Stimulated activated CD8-positive, alpha-beta memory T cell treated with anti-CD3 and anti-CD28 coated beads, Interleukin-7, amount 100 ng/mL, for 1 hour (primary cell): ENCODE measurements at places on chromosomes 6 and 20.

DNA sequence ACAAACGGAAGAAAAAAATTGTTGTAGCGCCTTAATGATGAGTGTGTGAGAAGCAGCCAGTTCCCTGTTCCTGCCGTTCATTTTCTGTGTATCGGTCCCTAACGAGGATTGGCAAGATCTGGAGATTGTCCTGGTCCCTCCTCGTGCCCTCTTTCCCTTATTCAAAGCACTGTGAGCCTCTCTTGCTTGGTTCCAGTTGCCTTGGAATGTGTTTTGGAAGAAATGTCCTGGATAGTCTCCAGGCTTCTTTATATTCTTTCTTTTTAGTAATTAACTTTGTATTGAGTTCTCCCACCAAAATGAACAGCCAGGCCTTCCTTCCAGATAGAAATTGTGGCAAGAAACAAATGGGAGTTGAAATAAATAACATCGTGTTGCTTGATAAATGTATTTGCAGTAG lies 348.3 kb downstream of the CDH26 start:
- DNase-seq = no peak

DNA sequence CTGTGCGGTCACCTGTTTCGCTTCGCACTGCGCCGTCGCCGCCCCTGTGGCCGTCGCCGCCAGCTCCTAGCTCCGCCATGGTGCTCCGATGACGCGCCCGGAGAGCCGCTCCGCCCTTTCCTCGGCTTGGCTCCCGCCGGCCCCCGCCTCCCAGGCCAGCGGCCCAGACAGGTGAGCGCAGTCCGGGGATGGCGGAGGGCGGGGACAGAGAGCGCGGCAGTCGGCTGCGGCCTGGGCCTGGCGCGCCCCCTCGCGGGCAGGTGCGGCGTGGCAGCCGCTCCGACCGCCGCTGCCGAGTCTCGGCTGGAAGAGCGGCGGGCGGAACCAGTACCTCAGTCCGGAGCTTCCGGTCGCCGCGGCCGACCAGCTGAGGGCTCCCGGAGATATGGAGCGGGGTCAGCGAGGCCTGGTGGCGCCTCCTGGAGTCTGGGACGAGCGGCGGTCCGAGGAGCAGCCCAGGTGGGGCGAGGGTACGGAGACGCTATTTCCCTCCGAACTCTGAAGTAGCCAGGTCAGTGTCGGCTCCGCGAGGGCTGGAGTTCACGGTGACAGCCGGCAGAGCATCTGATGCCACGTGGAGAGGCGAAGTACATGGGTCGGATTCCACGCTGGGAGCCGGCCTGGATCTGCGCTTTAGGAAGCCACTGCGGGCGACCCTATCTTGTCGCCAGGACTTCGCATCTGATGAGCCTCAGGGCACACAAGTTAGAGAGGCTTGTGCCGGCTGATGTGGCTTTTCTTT lies at the start of gene MAP7:
Gene MAP7, minus strand, starts transcription at position 93 of the 742 bp plus-strand sequence. Its CDS starts 14 bp downstream, at position 79.
- no peak for DNase-seq

DNA sequence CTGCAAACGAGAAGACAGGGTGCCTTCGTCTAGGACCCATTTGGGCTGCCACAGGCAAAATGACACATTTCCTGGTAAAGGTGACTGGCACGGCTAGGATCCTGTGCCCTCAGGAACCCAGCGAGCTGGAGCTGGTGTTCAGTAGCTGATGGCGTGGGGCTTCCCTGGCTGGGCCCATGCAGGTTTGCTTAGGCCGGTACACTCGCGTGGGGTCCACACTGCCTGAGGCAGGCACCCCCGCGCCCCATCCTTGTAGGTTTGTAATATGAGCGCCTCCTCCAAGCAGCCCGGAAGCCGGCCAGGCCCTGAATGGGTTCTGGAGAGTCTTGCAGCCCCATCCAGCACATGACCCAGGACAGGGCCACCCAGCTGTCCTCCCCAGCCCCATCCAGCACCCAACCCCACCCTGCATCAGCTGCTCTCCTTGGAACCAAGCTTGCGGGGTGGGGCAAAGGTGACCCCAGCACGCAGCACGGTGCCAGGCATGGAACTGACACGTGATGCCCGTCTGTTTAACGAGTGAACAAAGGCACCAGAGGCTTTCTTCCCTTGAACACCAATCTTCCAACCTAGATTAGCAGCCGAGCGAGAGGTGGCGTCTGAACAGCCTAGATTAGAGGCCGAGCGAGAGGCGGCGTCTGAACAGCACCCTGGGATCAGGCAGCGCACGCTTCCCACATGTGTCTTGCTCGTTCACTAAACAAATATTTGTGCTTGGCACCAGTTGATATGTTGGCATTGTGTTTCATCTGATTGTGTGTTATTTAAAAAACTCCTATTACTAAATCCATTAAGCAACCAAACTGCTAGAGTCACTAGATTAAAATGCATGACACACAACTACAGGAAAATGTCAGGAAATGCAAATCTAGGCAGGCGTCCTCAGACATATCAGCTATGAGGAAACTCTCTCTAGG lies 112.1 kb downstream of the DLL1 start:
- no peak for DNase-seq

DNA sequence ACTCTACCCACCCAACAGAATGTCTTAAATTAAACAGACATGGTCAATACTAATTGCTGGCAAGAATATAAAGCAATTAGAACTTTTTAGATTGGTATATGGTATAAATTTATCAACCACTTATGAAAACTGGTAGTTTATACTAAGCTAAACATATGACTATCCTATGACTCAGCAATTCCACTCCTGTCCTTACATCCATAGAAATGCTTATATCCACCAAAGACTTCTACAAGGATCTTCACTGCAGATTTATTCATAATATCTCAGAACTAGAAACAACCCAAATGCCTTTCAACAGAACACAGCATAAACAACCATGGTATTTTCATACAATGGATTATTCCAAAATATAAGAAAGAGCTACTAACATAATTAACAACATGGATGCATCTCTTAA lies 4.6 kb downstream of the ZNF184 start:
- no peak for DNase-seq

DNA sequence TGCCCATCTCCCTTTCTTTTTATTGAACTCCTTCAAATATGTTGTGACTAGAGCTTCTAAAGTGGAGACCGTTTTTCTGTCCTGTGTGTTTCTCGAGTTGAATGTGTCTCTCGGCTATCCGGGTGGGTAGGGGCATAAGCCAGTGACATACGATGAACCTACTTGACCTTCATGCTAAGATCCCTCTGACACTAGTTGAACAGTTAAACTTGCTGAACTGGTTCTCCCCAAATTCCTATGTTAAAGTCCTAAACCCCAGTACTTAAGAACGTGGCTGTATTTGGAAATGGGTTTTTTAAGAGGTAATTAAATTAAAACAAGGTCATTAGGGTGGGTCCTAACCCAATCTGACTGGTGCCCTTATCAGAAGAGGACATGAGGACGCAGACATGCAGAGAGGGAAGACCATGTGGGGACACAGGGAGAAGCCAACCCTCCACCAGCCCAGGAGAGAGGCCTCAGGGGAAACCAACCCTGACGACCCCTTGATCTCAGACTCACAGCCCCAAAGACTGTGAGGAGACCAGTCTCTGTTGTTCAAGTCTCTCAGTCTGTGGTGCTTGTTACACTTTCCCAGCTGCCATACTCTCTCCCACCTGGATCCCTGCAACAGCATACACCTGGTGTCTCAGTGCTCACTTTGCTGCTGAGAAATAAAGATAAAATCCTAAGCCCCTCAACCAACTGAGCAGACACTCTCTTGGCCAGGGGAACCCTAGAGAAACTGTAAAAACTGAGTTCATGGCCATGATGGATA lies 208.4 kb downstream of the MYLK4 start:
- DNase-seq = no peak

DNA sequence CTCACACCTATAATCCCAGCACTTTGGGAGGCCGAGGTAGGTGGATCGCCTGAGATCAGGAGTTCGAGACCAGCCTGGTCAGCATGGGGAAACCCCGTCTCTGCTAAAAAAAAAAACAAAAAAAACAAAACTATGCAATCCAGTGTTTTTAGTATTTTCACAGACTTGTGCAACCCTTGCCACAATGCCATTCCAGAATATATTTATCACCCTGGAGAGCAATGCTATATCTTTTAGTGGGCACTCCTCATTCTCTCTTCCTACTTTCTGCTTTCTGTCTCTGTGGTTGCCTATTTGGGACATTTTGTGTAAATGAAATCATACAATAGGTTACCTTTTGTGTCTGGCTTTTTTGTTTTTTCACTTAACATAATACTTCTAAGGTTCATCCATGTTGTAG lies 39.1 kb upstream of the MROH8 start:
- no peak for DNase-seq

- DNase-seq = no peak
Measured at GRCh38 chr6:30834646-30835045, 49.7 kb upstream of the DDR1 start.

- DNase-seq = peak; percentile 52
Measured at GRCh38 chr6:149484733-149485700, at the start of gene ZC3H12D. Gene ZC3H12D (minus strand): TSS chr6:149485014. CDS start chr6:149474543, 10,471 bp downstream.

- DNase-seq = no peak
Measured at GRCh38 chr6:169239181-169239580, 14.5 kb downstream of the THBS2 start.

DNA sequence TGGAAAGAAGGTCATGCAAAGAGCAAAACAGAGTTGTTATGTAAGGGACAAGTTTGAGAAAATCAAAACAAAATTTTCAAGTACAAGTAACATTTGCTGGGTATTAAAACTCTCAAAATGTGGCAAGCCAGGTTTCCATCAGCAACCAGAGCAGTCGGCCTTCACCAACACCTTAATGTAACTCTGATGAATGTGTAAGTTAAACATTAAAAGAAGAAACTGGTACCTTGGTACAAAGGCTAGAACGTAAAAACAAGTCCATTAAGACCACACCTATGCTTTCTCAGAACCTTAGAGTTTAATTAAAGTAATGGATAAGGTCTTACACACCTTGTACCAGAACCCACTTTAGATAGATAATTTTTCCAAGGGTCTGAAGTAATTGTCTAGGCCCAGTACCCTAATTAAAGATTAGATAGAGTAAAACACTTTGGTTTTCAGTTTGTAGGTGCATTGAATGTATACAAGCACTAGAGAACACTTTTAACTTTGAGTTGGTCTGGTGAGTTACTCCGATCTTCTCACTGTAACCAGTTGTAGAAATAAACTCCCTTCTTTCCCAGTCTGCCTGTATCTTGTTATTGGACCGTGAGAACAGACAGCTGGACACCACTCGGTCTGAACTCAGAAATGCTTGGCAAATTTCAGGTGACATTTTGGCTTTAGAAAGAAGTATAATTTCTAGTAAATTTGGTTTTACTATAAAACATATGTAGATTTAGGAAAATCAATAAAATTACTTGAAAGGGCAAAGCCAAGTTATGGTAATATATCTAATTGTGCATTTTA lies 319.4 kb downstream of the HTR1B start:
- no peak for DNase-seq

DNA sequence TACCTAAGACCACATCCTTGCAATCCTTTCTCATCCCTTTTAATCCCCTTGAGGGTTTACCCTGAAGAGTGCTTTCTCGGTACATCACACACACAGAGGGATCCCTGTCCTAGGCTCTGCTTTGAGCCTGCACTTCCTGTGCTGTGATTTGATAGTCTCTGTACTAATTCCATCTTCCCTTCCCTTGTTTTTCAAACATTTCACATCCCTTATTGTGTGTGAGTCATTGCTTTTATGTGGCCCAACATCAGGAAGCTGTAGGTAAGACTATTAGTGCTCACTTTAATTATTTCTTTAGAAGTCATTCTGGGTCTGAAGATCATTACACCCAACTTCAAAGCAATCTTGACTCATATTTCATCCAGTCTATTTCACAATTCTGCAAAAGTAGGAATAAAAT lies 57.2 kb upstream of the ANKEF1 start:
- no peak for DNase-seq

DNA sequence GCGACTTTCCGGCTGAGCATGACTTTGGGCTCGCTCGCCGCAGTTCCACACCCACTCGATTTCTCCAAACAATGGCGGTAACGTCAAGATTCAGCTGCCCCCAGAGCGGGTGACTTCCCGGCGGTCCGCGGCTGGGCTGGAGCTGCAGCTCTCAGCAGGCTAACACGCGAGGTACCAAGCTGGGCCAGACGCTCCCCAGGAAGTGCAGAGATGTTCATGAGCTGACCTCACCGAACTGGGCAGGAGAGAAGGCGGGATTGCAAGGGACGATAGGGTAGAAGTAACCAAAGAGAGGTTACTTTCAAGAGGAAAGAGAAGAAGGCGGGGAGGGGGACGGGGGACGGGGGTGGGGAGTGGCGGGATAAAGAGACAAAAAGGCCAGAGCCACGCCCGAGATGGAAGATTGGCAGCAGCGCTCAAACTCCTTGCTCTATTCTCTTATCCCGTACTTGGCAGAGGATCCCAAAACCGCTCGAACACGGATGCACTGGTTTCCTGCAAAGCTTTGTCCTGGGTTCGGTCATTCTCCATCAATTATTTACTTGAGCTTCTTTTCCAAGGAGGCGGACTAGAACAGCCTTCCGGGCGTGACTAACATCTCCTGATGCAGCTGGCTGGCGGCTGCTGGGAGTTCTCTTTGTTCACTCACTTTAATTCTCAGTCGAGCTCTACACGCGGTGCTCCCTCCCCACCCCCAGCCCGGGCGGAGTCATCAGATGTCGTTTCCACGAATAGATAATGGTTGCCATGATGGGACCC lies at the start of gene MTCL3:
Gene MTCL3, minus strand, starts transcription at position 626 of the 759 bp plus-strand sequence.
- DNase-seq = no peak

DNA sequence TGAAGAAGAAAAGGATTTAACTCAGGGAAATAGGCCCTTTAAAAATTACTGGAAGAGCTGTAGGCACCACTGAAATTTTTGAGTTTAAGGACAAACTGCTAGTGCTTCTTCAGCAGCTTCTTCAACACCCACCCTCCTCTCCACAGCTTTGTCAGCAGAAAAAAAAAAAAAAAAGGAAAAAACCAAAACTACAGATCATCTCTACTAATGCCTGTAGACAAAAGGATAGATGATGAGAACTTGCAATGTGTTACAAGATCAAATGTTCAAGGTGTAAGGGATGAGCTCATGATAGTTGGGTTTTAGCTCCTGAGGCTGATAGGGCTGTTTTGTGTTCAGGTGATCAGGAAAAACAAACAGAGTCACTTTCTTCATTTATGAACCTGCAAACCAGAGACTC lies 55.2 kb upstream of the PREP start:
- no peak for DNase-seq

GRCh38 chr6:142833054-142833453 lies 111.9 kb downstream of the HIVEP2 start:
- no peak for DNase-seq

GRCh38 chr20:3923818-3924217 lies 34.6 kb downstream of the PANK2 start:
- no peak for DNase-seq

GRCh38 chr20:35615667-35616464 lies at the start of gene SPAG4:
Gene SPAG4 (plus strand): TSS chr20:35615829. CDS start chr20:35616004, 175 bp downstream.
- DNase-seq = peak; percentile 100

GRCh38 chr20:49510562-49511122 lies 28.2 kb upstream of the KCNB1 start:
- DNase-seq = no peak

GRCh38 chr6:114339706-114340105 lies 3.1 kb downstream of the HS3ST5 start:
- no peak for DNase-seq

DNA sequence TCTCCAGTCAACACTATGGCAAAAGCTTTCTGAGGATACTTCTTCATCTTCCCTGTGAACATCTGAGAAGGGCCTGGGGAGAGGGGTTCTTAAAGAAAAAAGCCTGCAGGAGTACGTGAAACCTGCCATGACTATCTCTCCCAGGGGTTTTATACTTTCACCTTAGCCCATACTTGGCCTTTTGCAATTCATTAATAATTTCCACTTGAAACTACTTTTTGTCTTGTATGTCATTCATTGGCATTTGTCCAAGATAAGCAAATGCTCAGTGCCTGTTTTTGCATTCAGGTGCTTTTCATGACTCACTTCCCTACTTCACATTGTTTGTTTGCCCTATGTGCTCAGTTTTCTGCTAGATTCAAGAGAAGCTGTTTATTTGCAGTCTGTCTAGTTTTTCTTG lies 580.3 kb upstream of the GJE1 start:
- DNase-seq = no peak
